Naive thymus-derived CD4-positive, alpha-beta T cell (primary cell): ENCODE measurements at places on chromosomes 16 and 17. TPM values are rescaled to one million over a fixed set of nuclear protein-coding genes. Genes with fewer than 3 reads are reported as not detected.

The DRC3 gene
- total RNA-seq, result 2.4 TPM

The CUEDC1 gene
- total RNA-seq, result 0.10 and 0.25 TPM in 2 replicates

The ELMO3 gene
- total RNA-seq, result 8.5 TPM

GRCh38 chr16:21156767-21157467 is 1.6 kb upstream of the LDAF1 start:
- H3K4me3 ChIP-seq, result no peak overlapping the region
- DNase-seq, result no peak
- no peaks in the 10 kb centered on the region for H3K27me3 ChIP-seq
- H3K36me3 ChIP-seq, result no peaks in the 10 kb centered on the region
- no peak overlapping the region for H3K27ac ChIP-seq

DNA sequence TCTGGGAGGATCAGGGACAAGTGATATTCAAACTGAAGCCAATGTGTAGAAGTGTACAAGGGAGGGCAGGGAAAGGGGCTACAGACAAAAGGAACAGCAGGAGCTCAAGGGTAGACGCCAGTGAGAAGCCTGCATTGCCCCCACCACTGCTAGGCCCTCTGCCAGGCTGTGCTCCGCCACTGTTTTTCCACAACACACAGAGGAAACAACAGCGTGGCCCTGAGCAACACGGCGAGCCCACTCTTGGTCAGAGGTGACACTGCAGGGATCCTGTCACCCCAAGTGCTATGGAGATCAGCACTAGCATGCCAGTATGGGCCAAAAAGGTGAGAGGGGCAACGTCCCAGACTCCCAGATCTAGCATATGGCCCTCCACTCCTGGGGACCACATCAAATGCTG is 23.4 kb downstream of the MYO18A start:
- no peaks in the 10 kb centered on the region for H3K27me3 ChIP-seq
- DNase-seq, result no peak
- no peak overlapping the region for H3K27ac ChIP-seq
- H3K4me1 ChIP-seq, result peaks cover 14% of the 10 kb centered on the region

- H3K4me1 ChIP-seq, result no peaks in the 10 kb centered on the region
- H3K27me3 ChIP-seq, result no peaks in the 10 kb centered on the region
- H3K4me3 ChIP-seq, result no peak overlapping the region
- H3K36me3 ChIP-seq, result peaks cover 34% of the 10 kb centered on the region
Observed at GRCh38 chr16:84577034-84577803, 40.7 kb downstream of the COTL1 start.

- no peaks in the 10 kb centered on the region for H3K36me3 ChIP-seq
- no peak overlapping the region for H3K4me3 ChIP-seq
- no peak for DNase-seq
- no peaks in the 10 kb centered on the region for H3K4me1 ChIP-seq
- no peaks in the 10 kb centered on the region for H3K27me3 ChIP-seq
- no peak overlapping the region for H3K27ac ChIP-seq
Observed at GRCh38 chr17:7191069-7191468, 11.9 kb upstream of the ASGR1 start.

GRCh38 chr17:32593003-32593402 is 106.2 kb downstream of the CDK5R1 start:
- no peaks in the 10 kb centered on the region for H3K27me3 ChIP-seq
- H3K36me3 ChIP-seq, result no peaks in the 10 kb centered on the region
- no peaks in the 10 kb centered on the region for H3K4me1 ChIP-seq
- no peak overlapping the region for H3K4me3 ChIP-seq

- no peak overlapping the region for H3K4me3 ChIP-seq
- no peaks in the 10 kb centered on the region for H3K36me3 ChIP-seq
- DNase-seq, result no peak
- H3K4me1 ChIP-seq, result no peaks in the 10 kb centered on the region
Observed at GRCh38 chr16:64977206-64977920, 144.5 kb downstream of the CDH11 start.

- H3K27ac ChIP-seq, result no peak overlapping the region
- DNase-seq, result no peak
- H3K4me3 ChIP-seq, result no peak overlapping the region
Observed at GRCh38 chr16:31082368-31083045, 6.2 kb downstream of the PRSS53 start.

- no peak for DNase-seq
- H3K27me3 ChIP-seq, result no peaks in the 10 kb centered on the region
- H3K4me3 ChIP-seq, result no peak overlapping the region
- no peaks in the 10 kb centered on the region for H3K36me3 ChIP-seq
- no peak overlapping the region for H3K27ac ChIP-seq
- no peaks in the 10 kb centered on the region for H3K4me1 ChIP-seq
Observed at GRCh38 chr16:66278604-66279262, 87.8 kb upstream of the CDH5 start.

- H3K27me3 ChIP-seq, result no peaks in the 10 kb centered on the region
- H3K27ac ChIP-seq, result no peak overlapping the region
- no peaks in the 10 kb centered on the region for H3K4me1 ChIP-seq
Observed at GRCh38 chr16:1789643-1790045, 3.9 kb downstream of the IGFALS start.

DNA sequence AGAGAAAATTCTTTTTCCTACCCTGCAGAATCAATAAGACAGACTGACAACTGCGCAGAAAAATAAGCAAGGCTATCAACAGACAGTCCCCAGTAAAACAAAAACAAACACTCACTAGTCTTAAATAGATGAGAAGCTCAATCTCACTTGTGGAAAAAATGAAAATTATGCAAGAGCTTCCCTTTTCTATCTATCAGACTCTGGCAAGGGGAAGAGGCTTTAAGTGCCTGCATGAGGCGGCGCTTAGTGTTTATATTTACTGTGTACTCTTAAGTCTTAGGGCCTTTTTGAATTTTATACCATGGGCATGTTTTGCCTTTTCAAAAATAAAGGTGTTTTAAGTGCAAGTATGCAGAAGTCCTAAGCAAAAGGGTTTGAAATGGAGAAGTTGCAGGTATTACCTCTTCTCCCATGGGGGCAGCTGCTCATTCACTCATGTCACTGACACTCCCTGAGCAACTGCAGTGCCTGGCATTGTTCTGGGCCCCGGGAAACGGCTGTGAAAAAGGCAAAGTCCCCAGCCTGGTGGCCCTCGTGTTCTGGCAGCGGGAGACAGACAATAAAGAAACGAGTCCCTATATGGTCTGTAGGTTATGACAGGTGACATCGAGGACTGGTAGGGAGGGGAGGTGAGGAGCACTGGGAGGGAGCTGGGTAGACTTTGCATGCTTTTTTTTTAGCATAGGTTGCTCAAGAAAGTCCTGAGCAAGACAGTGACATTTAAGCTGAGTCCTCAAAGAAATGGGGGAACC is 35.2 kb downstream of the HSBP1 start:
- DNase-seq, result no peak
- H3K4me1 ChIP-seq, result no peaks in the 10 kb centered on the region
- H3K4me3 ChIP-seq, result no peak overlapping the region
- no peaks in the 10 kb centered on the region for H3K27me3 ChIP-seq
- H3K27ac ChIP-seq, result no peak overlapping the region
- H3K36me3 ChIP-seq, result no peaks in the 10 kb centered on the region

GRCh38 chr16:63195336-63195735 is 1159.1 kb upstream of the CDH8 start:
- H3K27ac ChIP-seq, result no peak overlapping the region
- no peak for DNase-seq
- no peaks in the 10 kb centered on the region for H3K36me3 ChIP-seq
- H3K27me3 ChIP-seq, result no peaks in the 10 kb centered on the region
- H3K4me1 ChIP-seq, result no peaks in the 10 kb centered on the region

DNA sequence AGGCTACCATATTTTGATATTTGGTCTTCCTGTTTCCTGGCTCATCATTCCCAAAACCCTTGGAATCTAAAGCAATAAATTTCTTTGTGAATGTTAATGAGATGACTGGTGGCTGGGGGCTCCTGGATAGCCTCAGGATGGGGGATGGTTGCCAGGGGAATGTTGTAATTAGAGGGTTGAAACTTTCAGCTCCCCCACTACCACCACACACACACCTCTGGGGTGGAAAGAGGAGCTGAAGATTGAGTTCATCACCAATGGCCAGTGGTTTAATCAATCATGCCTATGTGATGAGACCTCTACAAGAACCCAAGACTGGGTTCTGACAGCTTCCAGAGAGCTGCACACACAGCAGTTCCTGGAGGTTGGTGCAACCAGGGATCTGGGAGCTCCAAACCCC is 59.1 kb downstream of the HS3ST3A1 start:
- DNase-seq, result no peak
- H3K4me1 ChIP-seq, result no peaks in the 10 kb centered on the region
- no peaks in the 10 kb centered on the region for H3K27me3 ChIP-seq
- no peak overlapping the region for H3K27ac ChIP-seq

DNA sequence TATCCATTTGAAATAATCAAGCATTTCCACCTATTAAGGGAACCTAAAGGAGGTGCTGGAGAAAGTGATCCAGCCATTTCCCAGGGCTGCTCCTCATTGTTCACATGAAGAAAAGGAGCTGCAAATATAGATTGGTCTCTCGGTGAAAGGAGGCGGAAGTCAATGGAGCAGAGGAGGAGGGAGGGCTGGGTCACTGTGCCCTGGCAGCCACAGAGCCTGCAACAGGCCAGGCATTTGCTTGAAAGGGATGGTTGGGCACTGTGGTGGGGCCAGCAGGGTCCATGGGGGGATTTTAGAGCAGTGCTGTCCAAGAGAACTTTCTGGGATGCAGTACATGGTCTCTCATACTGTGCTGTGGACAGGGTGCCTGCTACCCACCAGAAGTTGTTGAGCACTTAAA is 173.2 kb downstream of the CYLD start:
- H3K4me3 ChIP-seq, result no peak overlapping the region
- H3K4me1 ChIP-seq, result no peaks in the 10 kb centered on the region
- no peak overlapping the region for H3K27ac ChIP-seq
- no peaks in the 10 kb centered on the region for H3K27me3 ChIP-seq

GRCh38 chr17:48644910-48645557 is 18.9 kb upstream of the HOXB9 start:
- H3K36me3 ChIP-seq, result no peaks in the 10 kb centered on the region
- H3K4me3 ChIP-seq, result no peak overlapping the region
- no peaks in the 10 kb centered on the region for H3K4me1 ChIP-seq

The SLC6A2 gene
- not detected for total RNA-seq

DNA sequence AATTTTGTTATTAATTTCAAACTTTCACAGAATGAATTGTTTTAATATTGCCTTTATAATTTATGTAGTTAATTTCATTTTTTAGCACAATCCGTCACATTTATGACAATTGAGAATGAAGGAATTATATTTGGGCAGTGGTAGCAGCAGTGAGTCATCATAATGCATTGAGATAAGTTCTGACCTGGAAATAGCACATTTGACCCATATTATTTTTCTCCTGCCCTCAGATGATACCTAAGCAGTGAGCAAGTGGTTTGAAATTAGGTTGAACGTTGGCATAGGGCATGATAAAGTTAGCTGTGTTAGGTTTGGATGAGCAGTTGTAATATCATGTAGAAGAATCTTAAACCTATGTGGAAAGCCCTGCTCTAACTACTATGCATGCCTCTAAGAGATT is 1431.3 kb upstream of the CDH8 start:
- no peak overlapping the region for H3K27ac ChIP-seq
- H3K36me3 ChIP-seq, result no peaks in the 10 kb centered on the region
- H3K27me3 ChIP-seq, result no peaks in the 10 kb centered on the region
- H3K4me1 ChIP-seq, result no peaks in the 10 kb centered on the region
- no peak for DNase-seq

GRCh38 chr16:67734731-67735201 is 15.7 kb upstream of the GFOD2 start:
- H3K36me3 ChIP-seq, result peaks cover 17% of the 10 kb centered on the region
- DNase-seq, result no peak
- H3K27ac ChIP-seq, result no peak overlapping the region
- H3K4me1 ChIP-seq, result no peaks in the 10 kb centered on the region

- no peak overlapping the region for H3K4me3 ChIP-seq
- peaks cover 33% of the 10 kb centered on the region for H3K4me1 ChIP-seq
- DNase-seq, result no peak
- H3K27me3 ChIP-seq, result no peaks in the 10 kb centered on the region
- no peak overlapping the region for H3K27ac ChIP-seq
- no peaks in the 10 kb centered on the region for H3K36me3 ChIP-seq
Observed at GRCh38 chr17:28545787-28546415, 6.5 kb downstream of the UNC119 start.

DNA sequence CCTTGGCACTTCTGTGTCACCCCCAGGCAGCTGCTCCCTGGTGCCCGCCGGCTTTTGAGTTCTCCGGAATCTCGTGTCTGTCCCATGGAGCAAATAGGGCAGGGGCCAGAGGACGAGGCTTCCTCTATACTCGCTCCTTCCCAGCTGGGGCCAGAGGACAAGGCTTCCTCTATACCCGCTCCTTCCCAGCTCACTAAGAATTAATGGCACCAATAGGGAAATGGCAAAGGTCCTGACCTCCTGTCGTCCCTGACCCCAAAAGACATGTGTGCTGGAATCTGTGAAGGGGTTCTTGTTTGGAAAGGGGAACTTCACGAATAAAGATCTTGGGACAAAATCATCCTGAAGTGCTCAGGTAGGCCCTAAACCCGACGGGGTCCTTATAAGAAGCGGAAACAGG is 7.6 kb downstream of the SGSH start:
- no peak for DNase-seq
- H3K4me1 ChIP-seq, result peaks cover 6% of the 10 kb centered on the region
- no peak overlapping the region for H3K27ac ChIP-seq
- no peak overlapping the region for H3K4me3 ChIP-seq
- H3K27me3 ChIP-seq, result no peaks in the 10 kb centered on the region

GRCh38 chr17:75012346-75013091 is at the start of gene MRPL58:
Gene MRPL58 (plus strand): TSS chr17:75012670. CDS start chr17:75012687, 17 bp downstream.
- peak; percentile 78 for DNase-seq
- H3K36me3 ChIP-seq, result peaks cover 14% of the 10 kb centered on the region
- H3K27me3 ChIP-seq, result no peaks in the 10 kb centered on the region
- H3K4me1 ChIP-seq, result peaks cover 9% of the 10 kb centered on the region
- peak within 1 kb of the TSS; percentile 69 for H3K4me3 ChIP-seq

DNA sequence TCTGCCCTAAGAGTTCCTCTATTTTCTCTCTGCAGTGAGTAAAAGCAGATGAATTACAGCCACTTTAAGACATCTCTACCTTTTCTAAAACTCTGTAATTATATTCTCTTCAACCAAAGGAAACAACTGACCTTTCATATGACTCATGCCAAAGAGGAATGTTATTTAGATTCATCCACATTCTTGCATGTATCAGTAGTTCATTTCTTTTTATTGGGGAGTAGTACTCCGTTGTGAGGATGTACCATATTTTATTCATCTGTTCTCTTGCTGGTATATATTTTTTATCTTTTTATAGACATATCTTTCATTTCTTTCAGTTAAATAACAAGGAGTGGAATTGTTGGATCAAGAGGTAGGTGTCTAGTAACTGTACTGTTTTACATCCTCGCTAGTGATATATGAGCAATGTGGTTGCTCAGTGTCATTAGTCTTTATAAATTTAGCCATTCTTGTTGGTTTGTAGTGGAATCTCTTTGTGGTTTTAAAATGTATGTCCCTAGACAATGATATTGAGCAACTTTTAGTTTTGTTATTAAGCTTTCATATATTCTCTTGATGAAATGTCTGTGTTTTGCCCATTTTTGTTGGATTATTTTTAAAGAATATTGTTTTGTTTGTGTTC is 7.8 kb upstream of the MYH8 start:
- H3K27ac ChIP-seq, result no peak overlapping the region
- no peaks in the 10 kb centered on the region for H3K4me1 ChIP-seq
- H3K27me3 ChIP-seq, result no peaks in the 10 kb centered on the region
- no peak overlapping the region for H3K4me3 ChIP-seq
- H3K36me3 ChIP-seq, result no peaks in the 10 kb centered on the region
- DNase-seq, result no peak
